ENCODE measurements at places on chromosomes 6 and 20.

GRCh38 chr6:113411011-113411410, 446.1 kb upstream of the MARCKS start:
- no peak for DNase-seq

GRCh38 chr20:31907046-31907445, 36.6 kb downstream of the TTLL9 start:
- DNase-seq: no peak

DNA sequence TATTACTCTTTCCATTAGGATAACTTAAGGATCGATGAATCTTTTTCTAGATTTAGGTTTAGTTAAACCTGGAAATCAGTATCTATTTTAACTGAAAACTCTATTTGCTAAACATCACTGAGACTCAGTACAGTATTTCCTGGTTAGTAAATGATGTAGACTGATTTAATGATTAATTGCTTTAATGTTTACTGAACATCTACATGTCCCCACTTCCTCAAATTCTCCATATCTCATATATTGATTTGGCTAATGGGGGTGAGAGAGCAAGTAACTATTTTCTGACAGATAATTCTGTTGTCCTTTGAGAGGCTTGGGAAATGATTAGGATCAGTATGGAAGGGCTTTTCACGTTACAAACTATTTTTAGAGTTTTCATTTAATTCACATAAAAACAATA, 10.3 kb downstream of the MKKS start:
- no peak for DNase-seq

GRCh38 chr20:47318586-47319516, 37.6 kb downstream of the ZMYND8 start:
- no peak for DNase-seq

DNA sequence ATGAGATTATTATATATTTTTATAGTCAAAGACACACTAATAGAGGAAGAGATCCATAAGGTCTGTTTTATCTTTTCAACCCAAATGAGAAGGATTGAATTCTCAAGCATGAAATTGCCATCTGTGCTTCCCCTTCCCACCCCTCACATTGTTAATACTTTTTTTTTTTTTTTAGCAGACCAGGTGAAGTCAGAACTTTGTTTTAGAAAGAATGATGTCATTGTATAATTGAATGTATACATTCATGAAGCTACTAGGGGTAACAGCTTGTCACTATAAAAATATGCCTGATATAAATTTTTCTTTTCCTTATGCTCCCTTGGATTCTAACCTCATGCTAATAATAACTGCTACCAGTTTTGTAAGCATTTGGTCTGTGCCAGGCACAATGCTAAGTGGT, 88.9 kb downstream of the TFAP2B start:
- DNase-seq: no peak

DNA sequence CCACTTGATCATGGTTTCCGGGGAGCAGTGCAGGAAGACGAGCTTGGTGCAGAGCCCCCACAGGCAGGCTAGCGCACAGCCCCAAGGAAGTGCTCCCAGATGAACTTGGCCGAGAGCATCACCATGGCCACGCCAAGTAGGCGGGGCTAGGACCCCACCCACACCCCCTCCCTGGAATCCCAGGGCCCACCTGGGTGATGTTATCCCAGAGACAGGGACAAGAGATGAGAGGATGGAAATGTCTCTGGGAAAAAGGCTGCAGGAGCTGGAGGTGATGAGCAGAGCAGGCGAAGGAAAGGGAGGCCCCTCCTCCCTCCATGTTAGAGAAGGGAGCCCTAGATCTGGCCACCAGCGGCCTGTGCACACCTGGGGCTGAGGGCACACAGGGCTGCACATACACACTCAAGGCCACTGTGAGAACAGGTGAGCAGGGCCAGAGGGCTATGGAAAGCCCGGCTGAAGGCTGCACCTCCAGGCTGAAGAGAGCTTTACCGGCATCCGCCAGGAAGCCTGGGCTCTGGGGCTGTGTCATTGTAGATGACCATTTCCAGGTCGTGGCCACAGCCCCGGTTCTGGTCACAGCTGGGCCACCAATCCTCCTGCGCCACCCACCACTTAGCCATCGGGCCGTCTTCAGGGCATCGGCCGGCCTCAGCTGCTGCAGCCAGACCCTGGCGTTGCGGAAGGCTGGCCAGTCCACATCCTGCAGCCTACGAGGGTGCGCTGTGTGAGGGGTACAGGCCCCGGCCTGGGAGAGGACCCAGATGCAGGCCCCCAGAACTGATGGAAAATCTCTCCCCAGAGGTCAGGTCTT, 24.9 kb downstream of the NPEPL1 start:
- DNase-seq: no peak

GRCh38 chr6:126351960-126352359, 12.0 kb downstream of the CENPW start:
- DNase-seq: no peak

DNA sequence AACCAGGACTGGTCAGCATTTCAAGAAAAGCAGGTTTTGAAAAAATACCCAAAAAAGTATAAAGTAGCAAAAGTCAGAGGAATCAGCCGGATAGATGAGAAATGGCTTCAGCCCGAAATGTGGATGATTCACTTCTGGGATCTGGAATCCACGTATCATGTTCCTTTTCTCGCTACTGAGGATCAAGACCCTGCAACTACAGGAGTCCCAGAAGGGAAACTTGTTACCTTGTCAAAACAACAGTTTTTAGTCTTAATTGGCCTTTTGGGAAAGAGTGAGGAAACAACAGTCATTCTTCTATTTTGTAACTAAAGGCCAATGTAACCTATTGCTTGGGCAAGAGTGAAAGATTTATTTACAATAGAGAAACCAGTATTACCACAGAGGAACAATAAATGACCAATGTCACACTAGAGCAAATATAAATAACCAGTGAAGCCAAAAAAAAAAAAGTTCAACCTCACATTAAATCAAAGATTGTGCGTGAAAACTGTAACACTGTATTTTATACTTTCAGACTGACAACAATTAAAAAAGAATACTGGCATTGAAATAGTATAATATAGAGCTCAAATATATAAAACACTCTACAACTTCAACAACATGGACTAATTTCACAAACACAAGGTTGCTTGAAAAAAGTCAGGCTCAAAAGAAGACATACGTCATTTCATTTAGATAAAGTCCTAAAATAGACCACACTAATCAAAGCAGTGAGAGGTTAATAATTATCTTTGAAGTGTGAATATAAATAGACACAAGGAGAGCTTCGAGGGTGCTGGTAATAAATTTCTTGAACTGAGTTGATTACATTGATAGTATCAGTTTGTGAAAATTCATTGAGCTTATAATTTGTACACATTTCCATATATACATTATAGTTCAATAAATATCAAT, 116.2 kb downstream of the GFRAL start:
- DNase-seq: no peak

- DNase-seq: no peak
Measured at GRCh38 chr20:45611054-45611453, 18.5 kb upstream of the WFDC10A start.

GRCh38 chr6:1387876-1388629, 1.3 kb upstream of the FOXF2 start:
- DNase-seq: no peak

GRCh38 chr6:21881969-21882465, 288.5 kb downstream of the SOX4 start:
- no peak for DNase-seq

DNA sequence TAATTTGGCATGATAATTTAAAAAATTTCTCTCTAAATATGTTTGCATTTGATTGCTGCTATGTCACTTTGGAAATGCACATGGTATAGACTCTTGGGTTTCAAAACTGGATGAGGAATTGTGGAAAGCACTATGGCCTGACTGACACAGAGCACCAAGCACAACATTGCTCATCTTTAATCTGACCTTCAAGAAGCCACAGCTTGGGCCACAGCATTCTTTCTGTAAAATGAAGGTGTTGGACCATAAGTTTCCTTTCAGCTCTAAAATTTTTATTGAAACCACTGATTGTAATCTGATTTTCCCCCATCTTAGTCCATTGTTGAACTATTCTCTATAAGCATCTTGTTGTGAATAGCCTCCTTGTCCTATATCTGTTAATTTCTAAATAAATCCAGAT, 41.0 kb downstream of the QKI start:
- no peak for DNase-seq

- no peak for DNase-seq
Measured at GRCh38 chr20:62409931-62410745, 3.1 kb upstream of the CABLES2 start.

GRCh38 chr6:34657307-34657978, 39.1 kb downstream of the ILRUN start:
- DNase-seq: no peak

GRCh38 chr6:3063733-3064700, 4.3 kb upstream of the RIPK1 start:
- DNase-seq: peak; percentile 50

- no peak for DNase-seq
Measured at GRCh38 chr6:16800942-16801341, 39.7 kb upstream of the ATXN1 start.

GRCh38 chr6:3438190-3439167, 18.4 kb downstream of the SLC22A23 start:
- DNase-seq: no peak

GRCh38 chr6:12162213-12162612, 127.9 kb upstream of the EDN1 start:
- no peak for DNase-seq

DNA sequence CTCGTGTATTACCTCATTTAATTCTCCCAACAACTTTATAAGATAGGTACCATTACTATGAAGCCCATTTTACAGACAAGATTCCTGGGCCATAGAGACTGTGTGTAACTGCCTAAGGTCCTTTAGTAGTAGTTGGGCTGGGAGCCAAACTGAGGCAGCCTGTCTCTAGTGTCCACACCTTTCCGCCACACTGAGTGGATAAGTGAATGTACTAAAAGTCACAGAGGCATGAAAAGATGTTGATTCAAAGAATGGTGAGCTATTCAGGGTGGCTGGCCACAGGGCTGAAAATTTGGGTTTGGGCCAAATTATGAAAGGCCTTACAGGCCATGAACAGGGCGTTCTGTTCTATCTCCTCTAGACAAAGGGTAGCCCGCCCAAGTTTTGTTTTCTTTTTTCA, 11.0 kb downstream of the CD24 start:
- no peak for DNase-seq

- no peak for DNase-seq
Measured at GRCh38 chr6:14676977-14677781, 559.6 kb downstream of the CD83 start.

DNA sequence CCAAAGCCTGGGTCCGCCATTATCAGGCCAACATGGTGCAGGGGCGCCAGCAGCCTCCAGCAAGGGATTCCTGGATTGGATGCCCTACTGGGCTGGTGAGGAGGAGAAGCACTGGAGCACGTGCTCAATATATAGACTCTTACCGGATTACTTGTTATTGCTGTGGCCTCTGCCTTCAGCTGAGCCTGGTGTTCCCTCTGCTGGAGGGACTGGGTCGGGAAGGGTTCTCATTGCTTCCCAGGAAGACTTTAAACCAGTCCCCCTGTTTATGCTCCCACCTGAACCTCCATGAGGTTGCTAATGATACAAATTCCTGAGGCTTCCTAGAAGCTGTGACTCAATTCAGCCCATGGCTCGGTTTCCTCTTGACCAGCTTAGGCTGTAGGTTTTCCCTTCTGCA, 186.7 kb upstream of the ARID1B start:
- DNase-seq: no peak

- no peak for DNase-seq
Measured at GRCh38 chr6:169810066-169810989, 58.9 kb downstream of the ERMARD start.

DNA sequence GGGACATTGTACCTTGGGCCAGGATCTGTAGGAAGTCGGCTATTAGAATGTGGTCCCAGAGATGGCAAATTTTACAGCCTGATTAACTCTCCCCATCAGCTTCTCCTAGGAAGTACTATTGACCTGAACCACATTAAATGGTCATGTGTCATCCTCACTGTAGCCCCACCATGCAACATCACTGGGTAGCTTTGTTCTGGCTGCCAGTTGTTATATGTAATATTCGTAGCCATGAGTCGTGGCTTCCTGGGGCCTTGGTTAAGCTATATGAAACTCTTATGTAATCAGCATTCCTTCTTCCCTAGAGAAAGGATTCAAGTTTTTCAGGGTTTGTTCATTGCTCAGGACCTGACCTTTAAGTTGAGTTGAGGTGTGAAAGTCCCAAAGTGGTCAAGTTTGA, 125.7 kb downstream of the ANKS1A start:
- DNase-seq: no peak

GRCh38 chr6:5082487-5083306, 2.4 kb upstream of the PPP1R3G start:
- no peak for DNase-seq

DNA sequence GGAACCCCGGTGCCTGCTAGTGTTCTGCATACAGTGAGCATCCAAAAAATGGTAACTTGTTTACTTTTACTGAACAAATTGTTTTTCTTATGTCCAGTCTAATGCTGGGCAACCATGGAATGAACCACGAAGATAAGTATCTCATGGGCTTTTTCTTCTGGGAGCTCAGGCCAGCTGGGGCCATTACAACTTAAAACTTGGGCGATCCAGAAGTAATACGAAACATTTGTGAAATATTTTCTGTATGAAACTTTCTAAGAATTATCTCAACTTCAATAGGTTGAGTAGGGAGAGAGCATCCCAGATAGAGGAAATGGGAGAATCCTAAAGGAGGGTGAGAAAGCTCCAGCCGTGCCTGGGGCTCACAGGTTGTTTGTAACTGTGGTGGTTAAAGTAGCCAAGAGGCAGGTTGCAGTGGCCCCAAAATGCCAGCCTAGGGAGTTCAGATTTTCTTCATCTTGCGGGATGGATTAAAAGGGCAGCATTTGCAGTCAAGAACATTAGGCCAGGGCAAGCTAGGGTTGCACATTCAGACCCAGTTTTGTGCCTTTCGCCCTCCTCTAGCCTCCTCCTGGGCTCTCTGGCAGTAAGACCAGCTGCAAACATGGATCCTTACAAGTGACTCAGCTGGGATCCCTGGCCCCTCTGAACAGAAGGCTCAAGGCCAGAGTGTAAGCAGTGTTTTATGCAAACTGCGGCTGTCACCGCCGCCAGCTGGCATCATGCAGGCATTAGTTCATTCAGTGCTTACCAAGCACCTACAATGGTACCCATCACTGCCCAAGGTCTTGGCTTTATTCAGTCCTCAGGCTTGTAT, 41.5 kb downstream of the ELMO2 start:
- no peak for DNase-seq

DNA sequence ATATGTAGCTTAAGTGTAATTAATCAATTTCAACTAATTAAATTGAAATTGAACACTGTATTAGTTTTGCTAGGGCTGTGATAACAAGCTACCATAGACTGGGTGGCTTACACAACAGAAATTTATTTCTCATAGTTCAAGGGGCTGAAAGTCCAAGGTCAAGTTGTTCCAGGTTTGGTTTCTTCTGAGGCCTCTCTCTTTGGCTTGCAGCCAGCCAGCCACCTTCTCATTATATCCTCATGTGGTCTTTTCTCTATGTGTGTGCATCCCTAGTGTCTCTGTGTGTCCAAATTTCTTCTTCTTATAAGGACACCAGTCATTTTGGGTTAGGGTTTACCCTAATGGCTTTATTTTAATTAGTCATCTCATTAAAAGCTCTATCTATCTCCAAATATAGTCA, 611.7 kb downstream of the UTRN start:
- DNase-seq: no peak

All from NCI-H1048 (cell line).